GM23248 (cell line): ENCODE measurements at places on chromosomes 7 and 10. TPM values are rescaled to one million over a fixed set of nuclear protein-coding genes. Genes with fewer than 3 reads are reported as not detected.

DNA sequence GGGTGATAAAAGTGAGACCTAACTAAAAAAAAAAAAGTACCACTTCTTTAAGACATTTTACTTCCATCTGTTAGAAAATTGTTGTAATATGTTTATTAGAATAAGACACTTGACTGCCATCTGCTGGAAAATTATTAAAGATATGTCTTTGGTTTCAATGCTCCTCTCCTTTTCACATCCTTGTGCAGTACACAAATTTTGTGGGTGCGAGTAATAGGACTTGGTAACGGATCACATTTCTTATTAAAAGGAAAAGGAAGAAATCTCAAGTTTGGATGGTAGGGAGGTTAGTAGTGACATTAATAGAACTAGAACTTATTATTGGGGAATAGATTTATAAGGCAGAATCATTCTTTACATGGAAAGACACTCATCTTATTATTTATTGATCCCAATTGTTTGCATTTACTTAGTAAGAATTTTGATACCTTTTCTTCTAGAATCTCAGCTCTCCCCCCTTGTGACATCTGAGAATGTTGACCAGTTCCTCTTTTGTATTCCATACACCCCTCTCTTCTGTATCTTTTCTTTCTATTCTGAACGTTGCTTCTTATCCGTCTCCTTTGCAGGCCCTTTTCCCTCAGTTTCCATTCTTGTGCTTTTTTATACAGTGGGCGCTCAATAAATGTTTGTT lies 43.0 kb upstream of the RPA3 start:
- peaks cover 12% of the 10 kb centered on the region for H3K4me1 ChIP-seq
- H3K4me3 ChIP-seq = peak overlapping the region; percentile 85
- peak; percentile 74 for DNase-seq
- no peaks in the 10 kb centered on the region for H3K27me3 ChIP-seq

DNA sequence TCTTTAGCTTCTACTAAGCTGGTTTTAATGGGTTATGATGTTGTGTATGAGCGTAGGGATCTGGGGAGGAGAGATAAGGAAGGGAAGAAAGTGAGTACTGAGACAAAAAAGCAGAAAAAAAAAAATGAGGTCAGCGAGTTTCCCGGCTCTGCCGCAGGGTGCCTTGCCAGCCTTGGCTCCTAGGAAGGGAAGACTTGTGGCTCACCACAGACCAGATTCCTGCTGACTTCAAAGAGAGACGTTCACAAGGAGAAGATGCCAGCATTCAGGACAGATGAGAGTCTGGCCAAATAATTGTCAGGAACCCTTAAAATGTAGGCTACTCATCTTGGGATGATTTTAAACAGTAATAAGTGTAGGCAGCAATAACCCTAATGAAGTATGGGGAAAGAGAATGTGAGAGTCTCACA lies 11.4 kb upstream of the FAS start:
- H3K4me3 ChIP-seq = 0 out of 2 replicates have a peak overlapping the region, but pooled peaks have one; percentile 13
- H3K27me3 ChIP-seq = no peaks in the 10 kb centered on the region
- peak overlapping the region; percentile 30 for H3K27ac ChIP-seq
- peaks cover 33% of the 10 kb centered on the region for H3K4me1 ChIP-seq

DNA sequence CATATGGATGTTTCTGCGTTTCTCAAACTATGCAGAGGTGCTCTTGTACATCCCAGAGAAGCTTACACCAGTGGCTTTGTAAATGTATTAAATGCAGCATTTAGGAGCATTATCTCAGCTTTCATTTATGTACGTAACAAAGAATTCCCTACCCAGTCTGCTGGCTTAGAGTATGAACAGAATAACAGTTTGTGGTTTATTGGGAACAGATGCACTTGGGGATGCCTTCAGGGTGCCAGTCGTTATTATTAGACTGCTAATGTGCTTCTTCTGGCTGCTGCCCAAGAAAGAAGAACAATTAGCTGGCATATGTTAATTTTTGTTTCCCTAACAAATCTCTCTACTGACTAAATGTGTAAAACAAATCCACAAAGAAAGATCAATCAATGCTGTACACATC lies 241.9 kb downstream of the FOXP2 start:
- no peaks in the 10 kb centered on the region for H3K36me3 ChIP-seq
- H3K27ac ChIP-seq = no peak overlapping the region
- DNase-seq = no peak
- H3K27me3 ChIP-seq = no peaks in the 10 kb centered on the region
- H3K4me1 ChIP-seq = no peaks in the 10 kb centered on the region

CAV2 gene
- 251 and 283 TPM in 2 replicates for total RNA-seq

DNA sequence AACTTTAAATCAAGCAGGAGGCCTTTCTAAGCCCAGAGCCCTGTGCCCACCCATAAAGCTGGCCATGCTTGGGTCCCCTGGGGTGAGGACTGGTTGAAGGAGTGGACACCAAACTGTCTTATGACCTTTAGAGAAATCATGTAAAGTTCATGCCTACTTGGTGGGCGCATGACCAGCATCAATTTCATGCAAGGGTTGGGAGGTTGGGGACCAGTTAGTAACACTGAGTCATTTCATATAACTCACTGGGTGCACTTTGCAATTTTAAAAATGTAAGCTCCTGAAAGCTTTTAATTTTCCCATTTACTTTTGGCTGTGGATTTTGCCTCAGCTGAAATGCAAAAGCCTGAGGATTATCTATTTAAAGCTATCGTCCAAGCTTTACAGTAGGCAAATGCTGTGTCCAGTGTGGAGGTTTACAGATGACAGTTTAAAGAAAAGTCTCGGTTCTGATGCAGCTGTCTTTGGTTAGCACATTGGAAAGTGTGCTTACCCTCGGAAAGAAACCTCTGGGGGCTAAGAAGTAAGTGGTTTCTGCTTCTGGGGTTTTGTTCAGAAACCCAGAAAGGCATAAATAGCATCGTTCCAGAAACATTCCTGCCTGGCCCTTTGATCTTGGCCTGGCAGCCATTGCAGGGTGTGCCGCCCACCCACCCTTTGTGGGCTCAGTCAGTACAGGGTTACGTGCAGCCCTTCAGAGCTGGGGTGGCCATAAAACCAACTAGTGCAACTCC lies 48.8 kb upstream of the CHST15 start:
- H3K4me1 ChIP-seq = 0 out of 2 replicates have a peak, but pooled peaks cover 3% of the 10 kb centered on the region
- DNase-seq = no peak
- H3K27ac ChIP-seq = no peak overlapping the region

NEBL gene
- total RNA-seq = not detected in 2 replicates

DNA sequence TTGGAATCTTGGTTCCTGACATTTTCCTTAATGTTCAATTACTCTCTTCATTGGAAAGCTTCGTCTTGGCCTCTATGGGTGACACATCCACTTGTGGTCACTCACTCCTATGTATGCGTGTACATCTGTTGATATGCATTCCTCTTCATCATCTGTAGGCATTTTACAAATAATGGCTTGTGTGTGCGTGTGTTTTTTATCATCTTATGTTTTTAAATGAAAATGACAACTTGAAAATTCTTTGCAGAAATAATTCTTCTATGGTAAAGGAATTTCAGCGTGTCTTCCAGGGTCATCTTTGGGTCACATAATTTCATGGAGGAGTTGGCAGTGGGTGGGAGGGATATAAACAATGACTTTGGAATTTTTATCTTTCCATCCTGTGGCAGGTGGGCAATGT lies 925.1 kb downstream of the LRMDA start:
- H3K36me3 ChIP-seq = no peaks in the 10 kb centered on the region
- no peak overlapping the region for H3K27ac ChIP-seq
- no peak overlapping the region for H3K4me3 ChIP-seq
- no peak for DNase-seq
- no peaks in the 10 kb centered on the region for H3K27me3 ChIP-seq

DNA sequence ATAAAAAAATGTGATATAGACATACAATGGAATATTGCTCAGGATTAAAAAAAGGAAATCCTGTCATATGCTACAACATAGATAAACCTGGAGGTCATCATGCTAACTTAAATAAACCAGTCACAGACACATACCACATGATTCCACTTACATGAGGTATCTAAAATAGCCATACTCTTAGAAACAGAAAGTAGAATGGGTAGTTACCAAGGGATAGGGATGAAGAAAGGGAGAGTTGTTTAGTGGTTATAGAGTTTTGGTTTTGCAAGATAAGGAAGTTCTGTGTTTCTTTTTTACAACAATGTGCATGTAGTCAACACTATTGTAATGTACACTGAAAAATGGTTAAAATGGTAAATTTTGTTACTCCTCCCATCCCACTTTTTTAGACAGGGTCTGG lies 30.5 kb downstream of the BICC1 start:
- no peak overlapping the region for H3K4me3 ChIP-seq
- no peaks in the 10 kb centered on the region for H3K27me3 ChIP-seq
- peaks cover 28% of the 10 kb centered on the region for H3K4me1 ChIP-seq
- H3K36me3 ChIP-seq = peaks cover 5% of the 10 kb centered on the region; the same call in 1 of the 2 replicates
- no peak overlapping the region for H3K27ac ChIP-seq
